Kidney glomerular epithelial cell (primary cell): ENCODE measurements at places on chromosomes 6 and 20.

- DNase-seq, result no peak
Measured at GRCh38 chr20:46206025-46206424, 87.9 kb downstream of the CD40 start.

- no peak for DNase-seq
Measured at GRCh38 chr6:143431226-143431625, 19.3 kb downstream of the ADAT2 start.

DNA sequence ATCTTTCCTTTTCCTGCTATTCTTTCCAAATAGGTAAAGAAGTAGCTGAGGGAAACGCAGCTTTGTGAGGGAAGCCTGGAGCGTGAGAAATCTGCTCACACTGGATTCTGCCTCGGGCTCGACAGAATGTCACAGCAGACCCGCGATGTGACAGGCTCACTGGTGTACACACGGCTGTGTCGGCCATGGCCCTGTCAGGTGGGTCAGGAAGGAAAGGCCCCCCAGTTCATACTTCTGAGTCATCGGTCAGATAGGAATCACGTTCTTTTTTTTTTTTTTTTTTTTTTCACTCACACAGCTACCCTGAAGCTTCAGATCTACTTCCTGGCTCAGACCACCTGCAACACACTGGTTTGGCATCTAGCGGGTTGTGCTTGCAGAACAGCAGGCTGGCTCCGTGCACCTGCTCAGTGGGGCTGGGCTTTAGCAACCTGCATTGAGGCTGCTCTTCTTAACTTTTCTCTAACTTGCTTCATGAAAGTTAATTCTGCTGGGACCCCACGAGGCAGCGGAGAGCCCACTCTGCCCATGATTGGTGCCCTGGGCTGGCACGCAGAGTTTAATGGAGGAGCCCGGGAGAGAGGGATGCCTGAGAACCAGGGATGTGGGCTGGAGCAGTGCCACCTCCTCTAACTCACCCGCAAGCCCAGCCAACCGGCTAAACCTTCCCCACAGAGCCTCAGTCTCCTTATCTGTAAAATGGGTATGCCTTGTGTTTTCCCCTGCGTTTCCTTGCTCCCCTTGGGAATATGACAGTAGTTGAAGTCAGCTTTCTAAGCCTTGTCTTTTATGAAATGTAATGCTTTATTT lies 61.5 kb upstream of the FNDC1 start:
- no peak for DNase-seq

DNA sequence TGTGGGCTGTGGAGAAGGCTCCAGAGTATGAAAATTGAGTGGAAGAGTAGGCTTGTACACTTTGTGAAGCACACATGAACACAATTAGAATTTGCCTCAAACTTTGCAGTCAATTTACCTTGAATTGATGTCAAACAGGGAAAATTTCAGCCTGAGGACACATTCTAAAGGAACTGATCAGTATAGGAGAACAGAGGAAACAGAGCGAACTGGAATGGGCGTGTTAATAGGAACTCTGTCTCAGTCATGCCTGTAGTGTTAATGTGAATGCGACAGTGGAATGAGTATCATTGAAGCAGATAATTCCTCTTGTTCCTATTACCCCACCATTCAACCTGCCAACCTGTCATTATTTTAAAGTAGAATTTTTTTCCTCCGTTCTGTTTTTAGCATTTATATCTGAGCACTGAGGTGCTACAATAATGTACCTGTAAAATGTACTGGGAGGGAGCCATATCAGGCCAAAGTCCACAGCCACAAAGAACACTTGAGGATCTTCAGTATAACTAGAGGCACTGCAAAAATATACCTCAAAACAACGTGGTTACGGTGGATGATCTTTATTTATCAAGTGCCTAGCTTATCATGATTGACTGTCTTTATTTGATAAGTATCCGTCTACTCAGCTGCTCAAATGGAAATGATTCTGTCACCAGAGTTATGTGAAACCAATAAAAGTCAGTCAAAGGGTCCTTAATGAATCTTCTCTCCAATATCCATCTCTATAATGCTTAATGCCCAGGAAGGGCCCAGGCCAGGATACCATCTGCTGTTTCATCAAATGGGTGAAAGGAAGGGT lies 125.3 kb upstream of the STMND1 start:
- no peak for DNase-seq

DNA sequence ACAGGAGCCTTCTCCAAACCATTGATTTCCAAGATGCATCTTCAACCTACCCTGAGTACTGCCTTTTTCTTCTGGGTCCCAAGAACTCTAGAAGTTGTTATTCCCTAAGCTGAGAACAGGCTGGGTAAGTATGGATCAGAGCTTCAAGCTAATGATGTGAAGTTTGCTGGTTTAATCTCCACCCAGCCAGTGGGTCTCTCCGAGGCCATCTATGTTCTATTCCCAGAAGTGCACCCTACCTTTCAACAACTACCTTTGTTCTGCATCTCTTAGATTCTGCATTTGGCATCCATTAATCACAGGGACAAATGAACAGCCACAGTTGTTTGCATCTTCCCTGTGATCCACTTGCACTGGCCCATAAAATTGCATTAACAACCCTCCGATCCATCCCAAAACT lies 246.2 kb downstream of the HIVEP2 start:
- no peak for DNase-seq

- DNase-seq, result no peak
Measured at GRCh38 chr6:7241160-7241559, 71.8 kb downstream of the SSR1 start.

DNA sequence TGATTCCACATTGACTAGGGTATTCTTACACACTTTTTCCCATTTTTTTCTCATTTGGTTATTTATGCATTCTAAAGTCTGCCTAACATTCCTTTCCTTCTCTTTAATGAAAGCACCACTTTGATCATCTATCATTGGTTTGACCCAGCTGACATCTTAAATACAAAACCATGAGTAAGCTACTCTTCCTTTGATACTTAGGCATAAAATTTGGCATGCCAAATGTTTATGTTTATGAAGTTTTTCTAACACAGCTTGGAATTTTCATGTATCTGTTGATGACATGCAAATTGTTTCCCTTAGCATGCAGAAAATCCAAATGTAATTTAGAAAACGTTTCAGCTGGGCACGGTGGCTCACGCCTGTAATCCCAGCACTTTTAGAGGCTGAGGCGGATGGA lies 534.9 kb downstream of the QKI start:
- no peak for DNase-seq

- DNase-seq, result no peak
Measured at GRCh38 chr6:158743033-158743651, 76.0 kb downstream of the EZR start.

DNA sequence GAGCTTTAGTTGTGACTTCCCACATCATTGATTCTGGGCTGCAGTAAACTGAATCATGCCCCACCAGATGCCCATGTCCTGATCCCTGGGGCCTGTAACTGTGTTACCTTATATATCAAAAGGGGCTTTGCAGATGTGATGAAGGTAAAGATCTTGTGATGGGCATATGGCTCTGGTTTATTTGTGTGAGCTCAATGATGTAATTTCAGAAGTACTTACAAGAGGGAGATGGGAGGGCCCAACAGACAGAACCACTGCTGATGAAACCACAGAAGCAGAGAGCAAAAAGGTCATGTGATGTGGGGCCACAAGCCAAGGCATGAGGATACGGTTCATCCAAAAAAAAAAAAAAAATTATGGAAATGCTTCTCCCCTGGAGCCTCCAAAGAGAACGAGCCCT lies 118.7 kb downstream of the TOX2 start:
- no peak for DNase-seq

GRCh38 chr6:112441607-112442006 lies 94.5 kb downstream of the RFPL4B start:
- no peak for DNase-seq

DNA sequence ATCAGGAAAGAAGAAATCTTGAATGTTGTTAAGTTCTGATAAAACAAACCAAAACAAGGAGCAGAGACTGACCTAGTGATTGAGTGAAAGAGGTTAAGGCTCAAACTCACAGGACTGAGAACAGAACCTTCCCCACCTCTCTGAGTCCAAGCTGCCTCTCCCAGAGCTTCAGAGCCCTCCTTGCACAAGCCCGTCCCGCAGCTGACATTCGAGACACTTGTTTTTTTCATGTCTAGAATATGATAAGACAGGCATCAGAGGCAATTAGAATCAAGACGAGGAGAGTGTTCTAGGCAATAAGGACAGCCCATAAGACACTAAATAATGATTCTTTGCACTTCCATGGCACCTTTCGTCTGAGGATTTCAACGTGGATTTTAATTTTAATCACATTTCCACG lies 140.6 kb downstream of the PXDC1 start:
- no peak for DNase-seq

DNA sequence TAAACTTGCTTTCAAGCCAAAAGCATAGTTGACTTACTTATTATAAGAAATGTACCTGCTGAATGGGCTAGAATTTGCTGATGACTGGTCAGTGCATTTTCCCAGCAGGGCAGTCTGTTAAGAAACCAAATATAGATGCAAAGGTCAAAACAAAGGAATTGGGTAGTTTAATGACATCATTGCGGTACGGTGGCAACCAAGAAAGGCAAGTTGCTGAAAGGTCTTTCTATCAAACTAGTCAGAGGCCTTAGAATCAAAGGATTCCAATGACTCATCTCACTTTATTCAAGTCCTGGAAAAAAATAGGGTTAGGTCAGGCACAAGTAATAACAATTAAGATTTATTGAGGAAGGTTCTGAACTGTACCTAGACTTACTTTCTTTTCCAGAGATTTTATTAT lies 76.4 kb downstream of the KIZ start:
- peak; percentile 13 for DNase-seq

DNA sequence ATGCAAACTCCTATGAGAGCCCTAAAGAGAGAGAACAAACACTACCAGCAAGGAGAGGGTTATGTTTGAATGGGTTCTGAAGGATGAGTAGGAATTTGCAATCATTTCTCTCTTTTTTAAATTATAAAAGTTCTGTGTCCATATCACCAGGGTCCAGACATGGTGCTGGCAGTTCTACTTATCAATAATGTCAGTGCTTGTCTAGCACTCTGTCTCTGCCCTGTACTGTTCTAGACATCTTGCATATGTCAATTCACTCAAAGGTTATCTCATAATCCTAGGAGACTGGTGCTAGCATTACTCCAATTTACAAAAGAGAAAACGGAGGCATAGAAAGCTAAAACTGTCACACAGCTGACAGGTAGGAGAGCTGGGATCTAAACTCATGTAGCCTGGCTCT lies 101.3 kb downstream of the VEGFA start:
- DNase-seq, result no peak

DNA sequence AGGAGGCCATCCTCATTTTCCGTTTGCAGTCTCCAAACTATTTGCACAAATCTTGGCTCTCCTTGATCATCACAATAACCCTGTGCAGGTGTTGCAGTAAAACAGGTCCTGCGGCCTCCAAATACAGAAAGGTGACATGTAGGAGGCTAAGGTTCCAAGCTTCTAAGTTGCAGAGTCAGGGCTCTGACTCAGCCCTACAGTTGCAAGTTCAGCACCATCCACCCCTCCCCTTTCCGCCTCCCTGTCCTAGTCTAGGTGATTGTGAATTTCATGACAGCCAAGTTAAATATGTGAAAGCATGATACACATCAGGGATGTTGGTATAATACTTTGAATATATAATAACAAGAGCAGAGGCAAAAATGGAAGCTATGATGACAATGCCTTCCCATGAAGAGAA lies 317.3 kb upstream of the CDH4 start:
- no peak for DNase-seq

GRCh38 chr20:34907616-34908469 lies 31.4 kb downstream of the ACSS2 start:
- DNase-seq, result peak; percentile 83

DNA sequence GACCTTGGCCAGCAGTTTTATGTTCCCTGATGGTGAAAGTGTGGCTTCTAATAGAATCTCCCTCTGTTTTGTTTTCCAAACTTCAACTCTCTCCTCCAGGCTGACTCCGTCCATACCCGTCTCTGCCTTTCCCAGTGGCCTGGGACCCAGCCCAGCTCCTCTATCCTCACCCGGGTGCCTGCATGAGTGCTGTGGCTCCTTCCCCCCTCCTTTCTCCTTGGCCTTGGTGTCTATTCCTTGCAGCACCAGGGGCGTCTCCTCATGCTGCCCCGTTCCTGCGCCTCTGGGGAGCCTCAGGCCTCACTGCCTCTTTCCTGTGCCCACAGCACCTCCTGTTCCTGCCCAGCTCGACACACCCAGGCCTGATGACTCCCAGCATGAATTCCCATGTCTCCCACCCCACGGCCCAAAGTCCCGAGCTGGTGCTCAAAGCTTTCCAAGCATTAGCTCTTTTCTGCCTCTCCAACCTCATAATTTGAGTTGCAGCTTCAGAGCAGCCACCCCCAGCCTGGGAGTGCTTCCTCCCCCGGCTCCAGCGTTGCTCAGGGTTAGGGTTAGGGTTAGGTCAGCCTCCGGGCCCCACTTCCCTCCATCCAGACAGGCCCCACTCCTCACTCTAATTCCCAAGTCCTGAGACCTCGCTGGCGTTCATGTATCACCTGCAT lies 56.3 kb upstream of the AFDN start:
- DNase-seq, result no peak

GRCh38 chr20:41560970-41561369 lies 57.2 kb downstream of the CHD6 start:
- no peak for DNase-seq

- DNase-seq, result no peak
Measured at GRCh38 chr6:121398127-121398526, 37.3 kb upstream of the GJA1 start.

- peak; percentile 9 for DNase-seq
Measured at GRCh38 chr6:28977341-28978132, 27.6 kb downstream of the ZNF311 start.

DNA sequence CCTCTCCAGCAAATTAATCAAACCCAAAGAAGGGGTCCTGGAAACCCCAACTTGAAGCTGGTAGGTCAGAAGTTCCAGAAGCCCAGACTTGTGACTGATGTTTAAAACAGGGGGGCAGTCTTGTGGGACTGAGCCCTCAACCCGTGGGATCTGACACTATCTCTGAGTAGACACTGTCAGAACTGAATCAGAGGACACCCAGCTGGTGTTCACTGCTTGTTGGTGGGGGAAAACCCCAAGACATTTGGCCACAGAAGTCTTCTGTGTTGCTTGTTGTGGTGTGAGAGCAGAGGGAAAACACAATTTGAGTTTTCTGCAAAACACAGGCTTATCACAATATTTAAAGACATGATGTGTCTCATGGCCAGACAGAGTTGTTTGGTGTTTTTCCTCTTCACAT lies 29.9 kb downstream of the KIF13A start:
- DNase-seq, result no peak

- DNase-seq, result no peak
Measured at GRCh38 chr6:18510644-18511033, 123.5 kb downstream of the RNF144B start.
